ENCODE measurements at places on chromosomes 11 and 22.

- no peak for DNase-seq
Measured at GRCh38 chr22:50444663-50445062, 30.2 kb downstream of the SBF1 start.

GRCh38 chr22:29831186-29831921 lies 6.7 kb downstream of the ASCC2 start:
- no peak for DNase-seq

DNA sequence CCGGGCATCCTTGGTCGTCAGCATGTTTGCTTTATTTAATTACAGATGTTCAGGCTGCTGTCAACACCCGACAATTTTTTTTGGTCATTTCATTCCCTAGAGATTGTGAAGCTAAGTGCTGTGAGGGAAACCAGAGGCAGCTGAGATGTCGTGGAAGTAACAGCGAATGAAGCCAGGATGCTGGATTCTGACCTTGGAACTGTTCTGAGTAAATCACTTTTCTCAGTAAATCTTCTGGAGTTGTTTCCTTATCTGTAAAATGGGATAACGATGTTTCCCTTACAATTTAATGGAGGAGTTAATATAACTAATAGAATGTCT lies 390 bp upstream of the CKAP5 start:
- DNase-seq, result no peak

- no peak for DNase-seq
Measured at GRCh38 chr22:24576778-24577177, 16.1 kb downstream of the LRRC75B start.

- no peak for DNase-seq
Measured at GRCh38 chr11:68541116-68541515, 80.6 kb downstream of the PPP6R3 start.

GRCh38 chr11:122189229-122189628 lies 73.2 kb upstream of the BLID start:
- no peak for DNase-seq

DNA sequence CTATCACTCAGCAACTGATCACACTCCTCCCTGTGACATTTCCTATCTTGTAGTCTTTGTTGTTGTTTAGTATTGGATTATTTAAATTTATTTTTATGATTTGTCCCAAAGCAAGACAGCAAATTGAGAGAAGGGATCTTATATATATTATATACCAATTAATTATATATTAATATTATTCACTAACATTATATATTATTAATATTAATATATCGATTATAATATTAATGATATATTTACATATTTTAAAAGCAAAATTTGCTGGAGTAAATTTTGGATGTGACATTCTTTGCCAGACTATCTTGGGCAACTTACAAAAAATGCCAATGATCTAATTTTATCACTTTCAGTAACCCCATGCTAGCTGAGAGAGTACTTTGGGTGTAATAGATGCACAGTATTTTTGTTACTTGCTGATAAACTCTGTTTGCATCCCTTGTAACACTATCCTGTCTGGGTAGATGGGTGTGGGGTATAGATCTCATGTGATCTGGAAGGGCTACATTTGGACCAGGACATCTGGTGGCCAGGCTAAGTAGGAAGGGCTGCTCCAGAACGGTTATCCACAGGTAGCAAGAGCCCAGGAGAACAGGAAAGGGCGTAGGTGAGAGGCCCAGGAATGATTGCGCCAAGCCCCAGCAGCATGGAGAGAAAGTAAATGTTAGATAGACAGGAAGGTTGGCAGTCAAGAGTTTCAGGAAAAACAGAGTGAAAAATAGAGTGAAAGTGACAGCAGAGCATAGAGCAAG lies 608.6 kb upstream of the KIRREL3 start:
- DNase-seq, result no peak

DNA sequence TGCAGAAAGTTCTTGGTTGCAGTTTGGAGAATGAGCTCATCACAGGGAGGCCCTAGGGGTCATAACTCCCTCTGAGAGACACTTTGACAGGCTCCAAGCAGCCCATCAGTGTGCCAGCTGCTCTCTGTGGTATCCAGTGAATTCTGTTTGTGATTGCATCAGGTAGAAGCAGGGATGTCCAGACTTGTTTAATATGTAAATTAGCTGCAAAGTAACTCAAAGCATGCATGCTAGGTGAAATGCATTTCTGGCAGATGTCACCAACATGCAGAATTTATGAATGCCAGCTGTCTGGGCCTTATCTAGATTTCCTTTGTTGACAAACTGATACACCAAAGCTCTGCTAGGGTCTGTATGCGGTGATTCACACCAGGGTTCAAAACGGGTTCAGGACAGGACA lies 123.6 kb upstream of the MTNR1B start:
- DNase-seq, result no peak

DNA sequence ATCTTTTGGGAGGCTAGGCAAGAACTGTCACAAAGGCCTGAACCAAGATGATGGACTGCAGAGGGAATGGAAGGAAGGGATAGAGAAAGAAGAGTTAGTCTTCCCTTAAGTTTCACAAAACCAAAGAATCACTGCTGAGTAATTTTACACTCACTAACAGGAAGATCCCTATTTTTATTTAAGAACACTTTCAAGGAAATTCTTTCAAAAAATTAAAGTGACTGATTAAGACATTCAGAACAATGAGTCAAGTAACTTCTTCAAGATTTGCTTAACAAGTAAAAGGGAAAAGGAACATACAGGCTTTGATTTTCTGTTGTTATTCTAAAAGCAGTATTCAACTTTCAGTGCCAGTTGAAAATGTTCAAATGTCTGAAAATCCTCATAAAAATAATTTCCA lies 3.1 kb downstream of the PITPNB start:
- DNase-seq, result no peak

- DNase-seq, result no peak
Measured at GRCh38 chr11:69204246-69204940, 48.7 kb downstream of the SMIM38 start.

All from activated CD8-positive, alpha-beta memory T cell treated with anti-CD3 and anti-CD28 coated beads for 1 hour (primary cell).